ENCODE measurements at places on chromosomes 5 and 9. TPM values are rescaled to one million over a fixed set of nuclear protein-coding genes. Genes with fewer than 3 reads are reported as not detected.

Gene CDC20B
- total RNA-seq = 0.08 TPM

Gene TXNDC8
- total RNA-seq = not detected

Gene BHMT2
- not detected for total RNA-seq

Gene RECK
- 6.8 TPM for total RNA-seq

Gene NR5A1
- not detected for total RNA-seq

Gene JAKMIP2
- total RNA-seq = not detected

Gene SVEP1
- 2.1 TPM for total RNA-seq

Data from A549 treated with ZK216348 at 1 μM for 4 hours (cell line).